A549 treated with CORT108297 at 1 μM for 4 hours (cell line): ENCODE measurements at places on chromosomes 2 and 18. TPM values are rescaled to one million over a fixed set of nuclear protein-coding genes. Genes with fewer than 3 reads are reported as not detected.

Gene NABP1
- 11.0 to 16.8 TPM (median 13.8 TPM) in 5 replicates for total RNA-seq

Gene B3GNT7
- 1.6 to 2.1 TPM (median 1.9 TPM) in 5 replicates for total RNA-seq

Gene ASTL
- not detected in 5 replicates for total RNA-seq

Gene LIMS3
- total RNA-seq = not detected in 5 replicates

Gene AFF3
- total RNA-seq = 0.01 to 0.16 TPM (median 0.06 TPM) in 5 replicates

Gene C2orf42
- 7.6 to 8.5 TPM (median 8.2 TPM) in 5 replicates for total RNA-seq

Gene SLC38A11
- not detected in 5 replicates for total RNA-seq

Gene ZNF2
- total RNA-seq = 2.4 to 4.6 TPM (median 3.3 TPM) in 5 replicates

Gene ACADL
- total RNA-seq = 0.03 to 0.08 TPM (median 0.07 TPM) in 3 of 5 replicates, not detected in the others

Gene ATL2
- 45.5 to 67.9 TPM (median 56.5 TPM) in 5 replicates for total RNA-seq

Gene WNT6
- 0.05 to 0.28 TPM (median 0.17 TPM) in 4 of 5 replicates, not detected in the other for total RNA-seq

Gene MARCHF4
- 40.0 to 54.4 TPM (median 45.6 TPM) in 5 replicates for total RNA-seq

Gene NAT8
- not detected in 5 replicates for total RNA-seq
